ENCODE measurements at places on chromosomes 12 and 14.

GRCh38 chr12:124631681-124632256 is 64.4 kb upstream of the NCOR2 start:
- no peak for DNase-seq

- peak; percentile 94 for DNase-seq
Observed at GRCh38 chr14:81220830-81221578, at the start of gene GTF2A1. GTF2A1 (minus strand) TSS chr14:81220959; CDS start chr14:81220518, 441 bp downstream.

- DNase-seq, result no peak
Observed at GRCh38 chr12:12699345-12699744, 3.4 kb upstream of the GPR19 start.

- DNase-seq, result no peak
Observed at GRCh38 chr12:46814143-46814542, 11.7 kb downstream of the SLC38A4 start.

DNA sequence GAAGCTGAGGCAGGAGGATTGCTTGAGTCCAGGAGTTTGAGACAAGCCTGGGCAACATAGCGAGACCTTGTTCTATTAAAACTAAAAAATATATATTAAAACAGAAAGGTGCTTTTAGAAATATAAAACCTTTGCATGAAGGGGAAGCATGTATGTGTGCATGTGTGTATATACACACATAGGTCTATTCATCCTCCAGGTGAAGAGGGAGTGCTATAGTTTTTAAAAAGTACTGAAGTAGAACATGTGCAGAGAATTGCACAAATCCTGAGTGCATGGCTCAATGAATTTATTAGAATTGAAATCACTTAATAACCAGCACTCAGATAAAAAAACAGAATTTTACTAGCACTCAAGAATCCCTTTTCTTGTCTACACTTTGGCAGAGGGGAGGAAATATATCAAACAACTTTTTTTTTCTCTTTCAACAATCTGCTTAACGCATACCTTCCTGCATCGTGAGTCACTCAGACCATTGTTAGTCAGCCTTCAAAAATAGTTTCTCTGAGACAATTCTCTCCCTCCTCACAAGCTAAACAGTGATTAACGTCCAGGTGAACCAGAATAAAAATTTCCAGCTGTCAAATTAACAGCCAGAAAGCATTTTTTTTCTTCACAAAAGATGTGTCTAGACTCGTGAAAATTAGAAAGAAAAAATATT is 17.7 kb upstream of the NEDD1 start:
- no peak for DNase-seq

GRCh38 chr14:88706425-88706824 is 86.3 kb downstream of the EML5 start:
- DNase-seq, result no peak

- peak; percentile 66 for DNase-seq
Observed at GRCh38 chr14:75518625-75519024, 3.6 kb upstream of the BATF start.

GRCh38 chr12:43214166-43214565 is 337.8 kb downstream of the ADAMTS20 start:
- DNase-seq, result no peak

DNA sequence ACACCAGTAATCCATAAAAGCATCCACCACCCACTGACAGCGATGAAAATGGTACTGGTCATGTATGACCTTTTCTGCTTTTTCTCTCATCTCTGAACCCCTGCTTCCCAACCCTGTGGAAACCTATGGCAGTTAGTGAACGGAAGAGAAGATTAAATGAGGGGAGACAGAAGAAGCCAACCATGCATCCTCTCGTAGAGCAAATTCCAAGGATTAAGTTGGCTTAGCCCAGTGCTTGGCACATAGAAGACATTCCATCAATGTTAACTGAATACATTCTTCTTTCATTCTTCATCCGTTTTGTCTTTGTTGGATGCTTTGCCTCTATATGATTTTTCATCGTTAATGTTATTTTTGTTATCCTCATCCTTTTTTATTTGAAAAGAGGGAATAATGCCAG is 339.7 kb upstream of the FLRT2 start:
- no peak for DNase-seq

GRCh38 chr14:106491851-106492250 is 965.5 kb downstream of the TMEM121 start:
- peak; percentile 18 for DNase-seq

All from inflammatory macrophage treated with lipopolysaccharide for 1 hour (primary cell).